NCI-H526 (cell line): ENCODE measurements at places on chromosomes 3 and 15.

- no peak for DNase-seq
These were observed 33.2 kb downstream of the BMF start for GRCh38 chr15:40075298-40076044.

- DNase-seq, result no peak
These were observed 394.1 kb downstream of the OCA2 start for GRCh38 chr15:27705056-27705455.

- no peak for DNase-seq
These were observed 7.4 kb upstream of the DLG1 start for GRCh38 chr3:197305854-197306253.

DNA sequence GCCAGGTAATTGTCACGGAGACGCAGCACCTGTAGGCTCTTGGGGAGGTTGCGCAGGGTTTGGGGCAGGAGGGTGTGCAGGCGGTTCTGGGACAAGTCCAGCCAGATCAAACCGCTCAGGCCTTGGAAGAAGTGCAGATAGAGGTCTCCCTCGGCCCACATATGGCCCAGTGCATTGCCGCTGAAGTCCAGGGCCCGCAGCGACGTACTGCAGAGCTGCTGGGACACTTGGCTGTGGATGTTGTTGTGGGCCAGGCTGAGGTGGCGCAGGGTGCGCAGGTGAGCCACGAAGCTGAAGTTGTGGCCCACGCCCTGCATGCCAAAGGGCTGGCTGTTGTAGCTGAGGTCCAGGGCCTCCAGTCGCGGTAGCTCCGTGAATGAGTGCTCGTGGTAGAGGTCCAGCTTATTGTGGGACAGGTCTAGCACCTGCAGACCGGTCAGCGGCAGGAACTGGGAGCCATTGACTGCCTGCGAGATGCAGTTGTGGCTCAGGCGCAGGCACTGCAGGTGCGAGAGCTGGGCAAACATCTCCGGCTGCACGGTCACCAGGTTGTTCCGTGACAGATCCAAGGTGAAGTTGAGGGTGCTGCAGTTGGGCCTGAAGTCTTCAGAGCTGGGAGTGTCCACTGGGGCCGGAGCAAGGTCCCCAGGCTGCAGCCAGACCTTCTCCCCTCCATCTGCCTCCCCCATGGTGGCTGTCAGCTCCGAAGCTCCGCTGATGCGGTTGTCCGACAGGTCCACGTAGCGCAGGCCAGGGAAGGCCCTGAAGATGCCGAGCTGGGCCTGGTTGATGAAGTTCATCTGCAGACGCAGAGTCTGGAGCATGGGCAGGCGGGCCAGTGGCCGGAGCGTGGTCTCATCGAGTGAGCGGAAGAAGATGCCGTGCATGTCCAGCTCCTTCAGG is 2.9 kb downstream of the TLR9 start:
- no peak for DNase-seq

DNA sequence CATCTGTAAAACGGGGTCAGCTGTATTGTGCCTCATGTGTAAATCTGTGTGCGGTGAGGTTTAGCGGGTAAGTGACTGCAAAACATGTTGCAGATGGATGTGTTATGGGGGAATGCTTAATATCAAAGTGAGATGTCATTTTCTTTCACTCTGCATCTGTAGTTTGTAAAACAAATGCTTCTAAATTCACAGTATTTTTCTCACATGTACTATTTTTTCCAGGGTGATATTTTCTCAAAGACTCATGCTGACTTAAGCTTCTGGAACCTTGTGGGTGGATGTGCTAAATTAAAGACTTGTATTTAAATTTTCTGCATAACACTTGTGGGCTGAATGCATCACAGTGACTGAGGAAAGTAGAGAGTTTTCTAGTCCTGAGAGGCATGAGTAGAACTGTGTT is 115.2 kb upstream of the TP63 start:
- no peak for DNase-seq

- no peak for DNase-seq
These were observed 74.6 kb downstream of the ITGB5 start for GRCh38 chr3:124812291-124813265.

DNA sequence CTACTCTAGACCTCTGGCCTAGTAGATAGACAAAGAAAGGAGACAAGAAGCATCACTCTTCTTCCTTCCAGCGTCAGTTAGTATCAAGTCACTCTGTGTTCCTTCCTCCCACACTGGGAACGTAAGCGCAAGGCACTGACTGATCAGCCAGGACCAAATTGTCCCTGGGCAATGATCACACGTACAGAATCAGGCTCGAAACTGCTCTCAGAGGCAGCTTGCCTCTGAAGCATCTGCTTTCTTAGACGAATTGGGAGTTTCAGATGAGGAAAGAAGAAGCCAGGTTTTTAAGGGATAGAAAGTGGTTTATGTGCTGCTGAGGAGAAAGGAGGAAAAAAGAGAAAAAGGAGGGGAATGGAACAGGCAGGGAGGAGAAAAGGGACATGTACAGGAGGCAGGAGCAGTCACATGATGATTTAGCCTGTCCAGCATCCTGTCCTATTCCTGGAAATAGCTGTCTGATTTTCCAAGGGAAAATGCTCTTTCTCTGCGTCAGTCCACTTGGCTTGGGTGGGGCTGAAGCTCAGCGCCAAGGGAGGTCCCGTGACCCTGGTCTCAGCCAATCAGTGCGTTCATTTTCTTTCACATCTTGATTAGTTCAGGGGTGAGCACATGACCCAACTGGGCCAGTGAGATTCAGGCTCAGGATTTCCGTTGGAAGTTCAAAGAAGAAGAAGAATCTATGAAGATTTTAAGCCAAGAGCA is 102.0 kb upstream of the PRICKLE2 start:
- no peak for DNase-seq
